H1 (cell line): ENCODE measurements at places on chromosomes 12 and 14.
A peak's percentile ranks its signal among the peaks of the same experiment; 100 is the strongest.

- no peak for DNase-seq
Observed at GRCh38 chr12:11758087-11758486, 108.6 kb downstream of the ETV6 start.

DNA sequence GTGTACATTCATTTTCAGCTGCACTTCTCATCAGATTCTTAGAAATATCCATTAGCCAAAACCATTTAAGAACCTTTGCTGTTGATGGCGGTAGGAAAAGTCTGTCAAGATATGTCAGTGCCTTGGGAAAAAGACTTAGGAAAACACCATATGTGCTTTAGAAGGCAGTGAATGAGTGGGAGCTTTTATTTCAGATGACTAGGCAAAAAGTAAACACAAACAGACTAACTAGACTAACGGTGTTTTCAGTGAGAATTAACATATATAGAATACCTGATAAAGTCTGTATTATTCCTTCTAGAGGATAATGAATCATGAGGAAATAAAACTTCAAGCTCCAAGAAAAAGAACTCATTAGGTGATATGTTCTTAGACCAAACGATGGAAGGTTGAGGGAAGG is 418.9 kb downstream of the NAV3 start:
- DNase-seq: no peak

DNA sequence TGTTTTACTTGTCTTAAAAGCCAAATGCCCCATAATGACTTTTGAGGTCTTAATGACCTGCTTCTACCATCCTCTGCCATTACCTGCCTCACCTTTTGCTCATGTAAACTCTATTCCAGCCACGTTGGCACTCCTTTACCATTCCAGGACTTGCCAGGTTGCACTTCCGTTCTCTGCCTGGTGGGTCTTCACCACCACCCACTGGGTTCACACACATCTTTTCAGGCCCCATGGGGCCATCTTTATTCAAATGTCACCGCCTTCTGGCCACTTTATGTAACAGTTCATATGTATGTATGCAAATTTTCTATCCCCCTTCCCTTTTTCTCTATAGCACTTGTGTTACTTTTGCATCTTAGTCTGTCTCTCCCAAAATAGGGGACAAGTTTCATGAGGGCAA is 57.7 kb downstream of the ATP2A2 start:
- peak; percentile 40 for DNase-seq

DNA sequence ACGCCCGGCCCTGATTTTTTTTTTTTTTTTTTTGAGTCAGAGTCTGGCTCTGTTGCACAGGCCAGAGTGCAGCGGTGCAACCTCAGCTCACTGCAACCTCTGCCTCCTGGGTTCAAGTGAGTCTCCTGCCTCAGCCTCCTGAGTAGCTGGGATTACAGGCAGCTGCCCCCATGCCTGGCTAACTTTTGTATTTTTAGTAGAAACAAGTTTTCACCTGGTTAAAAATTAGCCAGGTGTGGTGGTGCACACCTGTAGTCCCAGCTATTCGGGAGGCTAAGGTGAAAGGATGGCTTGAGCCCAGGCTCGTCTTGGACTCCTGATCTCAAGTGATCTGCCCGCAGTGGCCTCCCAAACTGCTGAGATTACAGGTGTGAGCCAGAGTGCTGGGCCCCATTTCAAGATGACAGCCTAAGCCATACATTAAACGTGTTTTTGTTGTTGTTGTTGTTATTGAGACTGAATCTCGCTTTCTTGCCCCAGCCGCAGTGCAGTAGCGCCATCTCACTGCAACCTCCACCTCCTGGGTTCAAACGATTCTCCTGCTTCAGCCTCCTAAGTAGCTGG is 42.7 kb upstream of the EAPP start:
- DNase-seq: no peak

- no peak for DNase-seq
Observed at GRCh38 chr12:47094804-47095203, 15.0 kb upstream of the AMIGO2 start.

DNA sequence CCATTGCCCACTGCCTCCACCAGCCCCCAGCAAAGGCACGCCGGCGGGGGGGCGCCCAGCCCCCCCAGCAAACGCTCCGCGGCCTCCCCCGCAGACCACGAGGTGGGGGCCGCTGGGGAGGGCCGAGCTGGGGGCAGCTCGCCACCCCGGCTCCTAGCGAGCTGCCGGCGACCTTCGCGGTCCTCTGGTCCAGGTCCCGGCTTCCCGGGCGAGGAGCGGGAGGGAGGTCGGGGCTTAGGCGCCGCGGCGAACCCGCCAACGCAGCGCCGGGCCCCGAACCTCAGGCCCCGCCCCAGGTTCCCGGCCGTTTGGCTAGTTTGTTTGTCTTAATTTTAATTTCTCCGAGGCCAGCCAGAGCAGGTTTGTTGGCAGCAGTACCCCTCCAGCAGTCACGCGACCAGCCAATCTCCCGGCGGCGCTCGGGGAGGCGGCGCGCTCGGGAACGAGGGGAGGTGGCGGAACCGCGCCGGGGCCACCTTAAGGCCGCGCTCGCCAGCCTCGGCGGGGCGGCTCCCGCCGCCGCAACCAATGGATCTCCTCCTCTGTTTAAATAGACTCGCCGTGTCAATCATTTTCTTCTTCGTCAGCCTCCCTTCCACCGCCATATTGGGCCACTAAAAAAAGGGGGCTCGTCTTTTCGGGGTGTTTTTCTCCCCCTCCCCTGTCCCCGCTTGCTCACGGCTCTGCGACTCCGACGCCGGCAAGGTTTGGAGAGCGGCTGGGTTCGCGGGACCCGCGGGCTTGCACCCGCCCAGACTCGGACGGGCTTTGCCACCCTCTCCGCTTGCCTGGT is at the start of gene CDKN1B:
Gene CDKN1B, plus strand, starts transcription at position 576 of the 793 bp plus-strand sequence. CDS start 472 bp downstream, outside the sequence.
- peak; percentile 82 for DNase-seq

GRCh38 chr14:37036669-37037341 is 135.6 kb downstream of the SLC25A21 start:
- no peak for DNase-seq

- peak; percentile 59 for DNase-seq
Observed at GRCh38 chr14:89040460-89041256, 216.2 kb downstream of the TTC8 start.

DNA sequence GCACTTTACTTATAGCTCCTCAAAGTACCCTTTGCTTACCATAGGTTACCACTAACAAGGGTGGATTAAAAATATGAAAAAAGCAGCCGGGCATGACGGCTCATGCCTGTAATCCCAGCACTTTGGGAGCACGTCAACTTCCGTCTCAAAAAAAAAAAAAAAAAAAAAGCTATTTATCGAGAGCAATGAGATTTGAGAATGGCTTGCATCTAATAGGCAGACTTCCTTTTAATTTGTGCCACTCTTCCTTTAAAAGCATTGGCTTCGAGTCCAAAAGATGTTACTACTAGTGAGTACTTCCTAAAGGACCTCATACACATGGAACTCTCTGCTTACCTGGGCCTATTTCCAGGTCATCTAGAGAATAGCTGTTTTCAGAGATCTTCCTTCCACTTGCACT is 38.5 kb upstream of the CERS5 start:
- no peak for DNase-seq

DNA sequence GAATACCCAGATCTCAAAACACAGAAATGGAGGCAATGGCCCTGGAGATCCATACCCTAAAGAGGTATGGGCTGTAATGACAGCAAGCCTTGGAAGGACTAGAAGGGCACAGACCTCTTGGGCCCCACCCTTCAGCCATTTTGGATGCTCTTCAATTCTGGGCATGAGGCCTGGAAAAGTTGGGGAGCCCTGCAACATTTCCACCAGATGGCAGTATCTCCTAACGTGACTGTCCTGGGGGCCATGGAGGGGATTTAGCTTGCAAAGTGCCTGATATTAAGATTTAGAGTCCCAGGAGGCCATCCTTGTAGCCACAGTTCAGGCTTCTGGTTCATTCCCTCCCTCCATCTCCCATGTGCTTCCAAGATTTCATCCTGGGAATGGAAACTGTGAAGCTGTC is 30.2 kb downstream of the KCNA5 start:
- no peak for DNase-seq

- DNase-seq: no peak
Observed at GRCh38 chr14:24224618-24225071, 7.5 kb downstream of the NEDD8 start.

- DNase-seq: no peak
Observed at GRCh38 chr14:75155169-75155568, 21.2 kb downstream of the TMED10 start.

GRCh38 chr14:94536836-94537235 is 24.4 kb upstream of the SERPINA4 start:
- DNase-seq: no peak

DNA sequence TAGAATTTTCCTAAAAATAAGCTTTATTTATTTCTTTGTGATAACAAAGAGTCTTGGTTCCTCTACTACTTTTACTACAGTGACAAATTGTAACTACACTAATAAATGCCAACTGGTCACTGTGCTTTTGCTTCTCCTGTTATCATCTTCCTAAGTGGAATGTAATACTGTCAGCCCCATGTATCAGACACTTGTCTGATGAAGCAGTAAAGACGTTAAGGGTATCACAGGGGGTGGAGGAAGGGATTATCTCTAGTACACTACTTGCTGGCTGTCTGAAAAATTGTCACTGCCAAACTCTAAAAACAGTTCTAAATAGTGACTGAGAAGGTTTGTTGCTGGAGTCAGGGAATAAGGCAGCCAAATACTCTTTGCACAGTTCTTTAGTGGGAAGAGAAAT is 11.3 kb downstream of the ASB8 start:
- DNase-seq: no peak

GRCh38 chr12:69540987-69541386 is 44.3 kb upstream of the CCT2 start:
- no peak for DNase-seq

GRCh38 chr14:105627701-105628100 is 101.3 kb downstream of the TMEM121 start:
- DNase-seq: no peak

GRCh38 chr12:3421191-3421978 is 69.6 kb upstream of the PRMT8 start:
- no peak for DNase-seq

DNA sequence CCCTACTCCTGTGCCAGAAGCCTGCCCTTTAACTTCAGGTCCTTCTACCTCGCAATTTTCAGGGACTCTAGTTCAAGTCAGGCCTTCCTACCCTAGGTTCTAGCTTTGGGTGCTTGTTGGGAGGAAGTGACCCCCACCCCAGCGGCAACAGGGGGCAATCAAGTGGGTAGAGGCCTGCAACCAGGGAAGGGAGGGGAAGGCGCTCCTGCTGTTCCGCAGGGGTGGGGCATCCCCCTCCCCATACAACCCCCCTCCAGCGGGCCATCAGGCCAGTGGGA is 204 bp upstream of the PRPH start:
- no peak for DNase-seq

DNA sequence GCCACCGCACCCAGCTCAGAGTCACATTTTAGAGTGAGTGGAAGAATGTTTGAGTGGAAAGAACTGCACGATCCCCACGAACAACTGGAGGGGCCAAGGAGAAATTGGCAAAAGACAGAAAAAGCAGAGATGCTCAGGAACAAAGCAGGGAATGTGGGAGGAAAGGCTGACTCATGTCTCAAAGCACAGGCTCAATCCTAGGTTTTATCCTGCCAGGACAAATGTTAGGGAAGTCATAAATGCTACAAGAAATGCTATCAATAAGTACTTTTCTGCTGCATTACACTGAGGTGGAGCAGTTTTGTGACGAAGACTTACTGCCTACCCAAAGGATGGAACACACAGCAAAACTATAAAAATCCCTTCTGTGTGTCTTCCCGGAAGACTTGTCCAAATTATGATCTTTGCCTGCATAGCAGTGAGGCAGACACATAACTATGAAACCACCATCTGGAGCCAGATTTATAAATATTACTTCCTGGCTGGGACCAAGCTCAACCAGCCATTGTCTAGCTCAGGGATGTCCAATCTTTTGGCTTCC is 26.7 kb downstream of the NIN start:
- no peak for DNase-seq

GRCh38 chr14:89775946-89776345 is 178.6 kb downstream of the EFCAB11 start:
- no peak for DNase-seq

DNA sequence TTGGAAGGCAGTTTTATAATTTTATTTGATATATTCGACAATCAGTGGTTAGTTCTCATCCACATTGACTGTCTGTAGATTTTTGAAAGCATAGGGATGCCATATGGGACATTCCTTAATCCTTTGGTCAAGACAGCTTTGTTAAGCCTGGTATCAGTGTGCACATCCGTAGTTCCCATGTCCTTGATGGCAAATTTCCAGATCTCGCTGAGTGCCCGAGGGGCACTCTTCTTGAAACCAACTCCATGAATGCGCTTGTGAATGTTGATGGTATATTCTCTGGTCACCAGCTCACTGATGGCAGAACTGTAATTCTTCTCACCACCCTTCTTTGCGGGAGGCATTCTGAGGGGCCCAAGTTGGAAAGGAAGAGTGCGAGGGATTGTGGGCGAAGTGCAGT is 6.1 kb upstream of the DENND5B start:
- no peak for DNase-seq

DNA sequence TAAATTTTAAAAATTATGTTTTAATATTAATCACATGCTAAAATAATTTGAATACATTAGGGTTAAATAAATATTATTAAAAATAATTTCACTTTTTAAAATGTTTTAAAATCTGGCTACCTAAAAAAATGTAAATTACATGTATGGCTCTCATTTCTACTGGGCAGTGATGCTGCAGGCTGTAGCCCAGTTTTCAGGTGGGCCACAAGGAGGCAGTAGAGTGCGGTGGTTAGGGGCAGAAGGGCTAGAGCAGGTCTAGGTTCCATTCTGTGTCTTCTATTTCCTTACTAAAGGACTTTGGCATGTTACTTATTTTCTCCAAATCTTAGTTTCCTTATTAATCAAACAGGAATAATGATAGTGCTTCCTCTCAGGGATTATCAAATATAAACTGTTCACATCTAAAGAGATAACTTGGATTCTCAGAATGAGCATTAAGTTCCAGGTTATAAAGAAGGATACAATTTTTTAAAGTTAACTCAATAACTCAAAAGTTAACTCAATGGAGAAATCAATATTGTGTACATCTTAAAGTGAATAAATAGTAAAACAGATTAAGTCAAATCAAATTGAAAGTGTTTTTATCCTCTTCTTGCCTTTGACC is 54.9 kb upstream of the OVCH1 start:
- DNase-seq: peak; percentile 13

DNA sequence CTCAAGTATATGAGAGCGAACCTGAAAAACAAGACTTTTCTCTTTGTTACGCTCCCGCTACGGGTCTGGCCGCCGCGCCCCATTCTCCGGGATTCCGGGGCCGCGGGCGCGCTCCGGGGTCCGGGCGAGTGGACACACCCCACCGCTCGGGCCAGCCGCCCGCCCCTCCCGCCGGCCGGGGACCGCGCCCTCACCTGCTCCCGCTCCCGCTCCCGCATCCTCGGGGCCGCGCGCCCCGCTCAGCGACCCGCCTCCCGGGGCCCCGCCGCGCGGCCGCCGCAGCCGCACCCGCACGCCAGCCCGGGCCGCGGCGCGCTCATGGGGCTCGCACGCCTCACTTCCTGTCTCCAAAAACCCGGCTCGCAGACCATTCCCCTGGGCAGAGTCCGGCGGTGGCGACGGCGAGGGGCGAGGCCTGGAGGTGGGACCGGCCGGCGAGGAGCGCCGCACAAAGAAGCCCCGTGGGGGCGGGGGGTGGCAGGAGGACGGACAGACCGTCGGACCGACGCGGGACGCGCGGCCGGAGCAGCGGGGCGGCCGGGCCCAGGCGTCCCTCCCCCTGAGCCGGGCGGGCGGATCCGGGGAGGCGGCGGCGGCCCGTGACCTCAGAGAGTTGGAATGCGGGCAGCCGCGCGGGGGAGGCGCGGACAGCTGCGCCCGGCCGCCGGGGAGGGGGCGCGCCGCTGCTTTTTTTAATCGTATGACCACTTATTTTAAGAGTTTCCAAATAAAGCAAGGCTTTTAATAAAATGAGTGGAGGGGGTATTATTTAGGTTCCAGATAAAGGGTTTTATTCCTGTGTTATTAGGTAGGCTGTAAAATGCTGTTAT is at the start of gene PTPN21:
Gene PTPN21, minus strand, starts transcription at position 551 of the 830 bp plus-strand sequence. CDS start 4,590 bp downstream, outside the sequence.
- DNase-seq: peak; percentile 83

- DNase-seq: no peak
Observed at GRCh38 chr12:99619389-99620158, 28.0 kb upstream of the GARIN6 start.
